ENCODE measurements at places on chromosomes 2 and 18.
A peak's percentile ranks its signal among the peaks of the same experiment; 100 is the strongest.

DNA sequence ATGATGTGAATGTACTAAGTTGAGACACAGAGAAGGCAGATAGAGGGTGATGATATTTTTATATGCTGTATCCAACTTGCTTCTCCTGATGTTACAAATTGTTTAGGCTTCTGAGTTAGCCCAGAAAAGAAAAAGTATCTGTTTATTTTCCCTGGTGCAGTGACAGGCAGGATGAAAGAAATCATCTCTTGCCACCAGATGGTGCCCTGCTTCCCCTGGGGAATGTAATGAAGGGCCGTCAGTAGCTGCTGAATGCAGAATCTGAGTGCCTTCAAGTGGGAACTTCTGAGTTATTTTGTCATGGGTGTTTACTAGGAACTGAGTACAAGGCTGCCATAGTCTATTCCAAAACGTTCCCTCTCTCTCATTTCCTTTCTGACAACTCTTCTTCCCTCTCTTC lies 525.6 kb downstream of the MBD2 start:
- peak; percentile 26 for DNase-seq

GRCh38 chr2:178388287-178388686 lies 62.7 kb downstream of the PRKRA start:
- DNase-seq = no peak

- DNase-seq = no peak
Measured at GRCh38 chr2:237782181-237782580, 16.4 kb upstream of the RBM44 start.

DNA sequence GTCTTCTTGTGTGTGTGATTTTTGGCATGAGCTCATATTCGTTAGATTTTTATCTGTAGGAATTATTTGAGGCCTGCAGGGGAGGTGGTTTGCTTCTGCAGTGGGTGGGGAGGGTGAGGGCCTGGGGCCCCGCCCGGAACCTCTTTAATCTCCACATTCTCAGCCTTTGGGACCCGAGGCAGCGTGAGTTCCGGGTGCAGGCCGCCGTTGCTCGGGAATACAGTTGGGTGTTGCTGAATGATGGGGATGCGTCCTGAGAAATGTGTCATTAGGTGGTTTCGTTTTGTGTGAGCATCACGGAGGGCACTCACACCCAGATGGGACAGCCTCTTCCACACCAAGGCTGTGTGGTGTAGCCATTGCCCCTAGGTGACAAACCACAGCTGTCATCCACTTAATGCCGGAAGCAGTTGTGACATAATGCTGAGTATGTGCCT lies 13.7 kb upstream of the GAL3ST2 start:
- DNase-seq = peak; percentile 2

- DNase-seq = no peak
Measured at GRCh38 chr2:219521066-219521880, 7.0 kb downstream of the ASIC4 start.

DNA sequence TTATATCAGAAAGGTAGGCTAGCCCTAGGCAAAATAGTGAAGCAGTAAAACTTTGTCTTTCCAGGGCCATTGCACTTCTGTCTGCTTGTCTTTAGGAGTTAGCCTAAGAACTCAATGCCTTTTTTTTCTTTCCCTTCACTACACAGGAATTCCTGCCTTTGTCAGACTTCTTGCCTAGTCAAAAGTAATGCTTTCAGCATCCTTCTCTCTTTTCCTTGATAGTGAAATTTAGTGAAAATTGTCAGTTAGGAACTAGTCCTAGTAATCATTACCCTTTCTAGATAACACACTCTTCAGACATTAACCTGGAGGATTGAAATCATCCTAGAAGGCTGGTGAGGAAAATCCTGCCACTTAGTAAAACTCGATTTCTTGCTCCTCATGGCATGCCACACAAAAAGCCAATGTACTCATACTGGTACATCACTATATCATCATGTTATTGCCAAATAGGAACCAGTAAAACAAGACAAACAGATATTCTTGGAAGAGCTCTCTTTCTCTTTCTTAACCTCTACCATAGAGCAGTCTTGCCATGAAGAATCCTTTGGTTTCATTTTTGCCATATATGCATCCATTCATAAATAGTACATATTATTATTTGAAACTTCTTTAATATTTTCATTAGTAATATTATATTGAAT lies 320.5 kb downstream of the CTNNA2 start:
- no peak for DNase-seq

GRCh38 chr2:176978921-176979320 lies 233.7 kb upstream of the HNRNPA3 start:
- no peak for DNase-seq

DNA sequence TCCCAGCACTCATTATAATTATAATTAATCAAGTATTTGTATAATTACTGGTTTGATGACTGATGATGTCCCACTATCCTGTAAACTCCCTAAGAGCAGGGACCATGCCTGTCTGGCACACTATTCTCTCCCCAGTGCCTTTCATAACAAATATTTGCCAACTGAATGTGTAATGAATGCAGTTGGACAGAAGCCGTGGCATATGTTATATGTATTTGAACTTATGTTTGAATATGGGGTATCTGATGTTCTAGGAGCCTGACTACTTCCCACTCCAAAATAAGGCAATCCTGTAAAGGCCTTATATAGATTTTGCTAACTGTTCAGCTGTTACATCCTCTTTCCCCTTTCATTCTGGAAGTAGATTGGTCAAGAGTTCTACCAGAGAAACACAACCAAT lies 19.7 kb downstream of the OSBPL6 start:
- DNase-seq = no peak

DNA sequence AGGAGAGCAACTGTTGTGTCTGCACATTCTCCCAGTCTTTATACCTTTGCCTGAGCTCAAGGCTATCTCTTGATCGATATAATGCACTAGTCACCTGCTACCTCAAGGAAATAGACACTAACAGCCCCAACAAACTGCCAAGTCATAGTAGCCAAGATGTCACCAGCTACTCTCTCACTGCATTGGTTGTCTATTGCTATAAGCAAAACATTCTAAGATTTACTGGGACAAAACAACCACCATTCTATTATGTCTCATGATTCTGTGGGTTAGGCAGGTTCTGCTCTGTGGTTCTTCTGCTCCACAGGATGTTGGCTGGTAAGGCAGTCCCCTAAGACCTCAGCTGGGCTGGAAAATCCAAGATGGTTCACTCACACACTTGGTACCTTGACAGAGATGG lies 28.5 kb upstream of the MLPH start:
- DNase-seq = peak; percentile 10

DNA sequence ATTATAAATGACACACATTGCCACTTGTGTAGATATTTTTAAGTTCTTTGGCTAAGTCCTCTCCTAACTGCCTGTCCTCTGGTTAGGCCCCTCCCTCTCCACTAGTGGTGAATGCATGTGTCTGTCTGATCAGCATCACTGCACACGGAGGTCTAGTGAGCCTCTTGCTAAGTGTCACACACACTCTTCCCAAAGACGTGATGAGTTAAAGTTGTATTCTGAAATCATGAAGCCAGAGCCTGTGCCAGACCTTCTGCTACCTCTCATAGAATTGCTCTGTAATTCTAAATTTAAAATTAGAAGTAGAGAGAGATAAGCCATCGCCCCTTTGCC lies 41.3 kb downstream of the RALB start:
- no peak for DNase-seq

GRCh38 chr2:239575931-239576445 lies 175.2 kb upstream of the HDAC4 start:
- DNase-seq = peak; percentile 17

- no peak for DNase-seq
Measured at GRCh38 chr2:73283545-73284295, 558 bp downstream of the FBXO41 start.

- DNase-seq = no peak
Measured at GRCh38 chr2:232793271-232793670, 16.9 kb upstream of the KCNJ13 start.

DNA sequence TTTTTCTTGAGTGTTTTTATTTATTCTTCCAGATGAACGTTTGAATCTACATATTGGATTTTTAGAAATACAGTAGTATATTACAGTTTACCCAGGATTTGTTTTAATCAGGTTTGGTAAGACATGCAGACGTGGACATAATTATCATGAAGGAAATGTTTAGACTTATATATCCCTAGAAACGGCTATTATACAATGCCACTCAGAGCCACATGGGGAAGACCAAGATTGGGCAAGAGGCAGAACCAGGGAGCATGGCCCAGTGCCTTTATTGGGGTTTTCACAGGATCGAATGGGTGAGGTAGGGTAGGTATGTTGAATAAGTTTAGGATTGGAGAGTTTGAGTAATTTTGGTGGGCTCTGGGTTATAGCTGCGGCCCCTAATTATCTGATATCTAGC lies 212.2 kb downstream of the CAMKMT start:
- no peak for DNase-seq

- DNase-seq = no peak
Measured at GRCh38 chr2:147373800-147374422, 470.9 kb upstream of the ACVR2A start.

GRCh38 chr2:176172007-176172894 lies 15.1 kb downstream of the HOXD3 start:
- peak; percentile 20 for DNase-seq

- no peak for DNase-seq
Measured at GRCh38 chr2:160075171-160075570, 12.8 kb upstream of the PLA2R1 start.

DNA sequence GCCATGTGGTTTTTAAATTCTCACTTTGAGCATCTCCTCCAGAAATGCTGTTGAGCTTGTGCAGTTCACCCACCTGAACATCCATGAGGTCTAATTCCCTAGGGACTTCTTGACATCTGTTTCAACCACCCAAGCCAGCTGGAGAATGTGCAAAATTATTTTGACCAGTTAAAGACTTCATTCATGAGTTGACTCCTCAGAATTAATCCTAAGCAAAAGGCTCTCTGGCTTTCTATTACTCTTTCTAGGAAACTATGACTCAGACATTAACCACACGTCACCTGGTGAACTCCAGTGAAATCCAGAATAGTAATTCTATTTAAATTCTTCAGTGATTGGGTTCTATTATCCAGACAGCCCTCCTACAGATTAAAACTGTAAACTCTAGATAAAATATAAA lies 247.5 kb downstream of the NBAS start:
- no peak for DNase-seq

DNA sequence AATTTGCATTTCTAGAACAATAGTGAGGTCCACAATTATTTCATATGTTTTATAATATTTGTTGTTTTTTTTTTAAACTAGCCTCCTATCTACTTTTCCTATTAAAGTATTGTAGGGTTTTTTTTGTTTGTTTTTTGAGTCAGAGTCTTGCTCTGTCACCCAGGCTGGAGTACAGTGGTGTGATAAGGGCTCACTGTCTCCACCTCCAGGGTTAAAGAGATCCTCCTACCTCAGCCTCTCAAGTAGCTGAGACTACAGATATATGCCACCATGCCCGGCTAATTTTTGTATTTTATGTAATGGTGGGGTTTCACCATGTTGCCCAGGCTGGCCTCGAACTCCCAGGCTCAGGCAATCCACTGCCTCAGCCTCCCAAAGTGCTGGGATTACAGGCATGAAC lies 122.5 kb downstream of the SLC39A10 start:
- no peak for DNase-seq

DNA sequence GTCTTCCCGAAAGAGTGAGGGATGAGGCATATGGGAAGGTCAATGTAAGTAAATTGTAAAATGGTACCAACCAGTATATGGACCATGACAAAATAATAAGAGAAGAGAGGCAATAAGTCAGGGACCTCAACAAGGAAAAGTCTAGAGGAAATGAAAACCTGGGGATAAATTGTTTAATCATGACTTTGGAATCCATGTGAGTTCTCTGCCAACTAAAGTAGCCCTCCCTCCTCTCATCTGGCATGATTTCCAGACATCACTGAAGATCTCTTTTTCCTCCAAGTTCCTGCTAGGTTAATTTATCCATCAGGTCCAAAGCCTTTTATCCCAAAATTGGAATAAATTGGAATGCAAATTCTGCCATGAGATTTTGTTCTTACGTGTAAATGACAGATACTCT lies 417.9 kb downstream of the NRXN1 start:
- no peak for DNase-seq

GRCh38 chr2:241931084-241931975 lies 61.8 kb downstream of the RTP5 start:
- DNase-seq = no peak
